ENCODE measurements at places on chromosomes 11 and 22.

GRCh38 chr11:13713982-13714381 lies 45.5 kb downstream of the FAR1 start:
- no peak for DNase-seq

DNA sequence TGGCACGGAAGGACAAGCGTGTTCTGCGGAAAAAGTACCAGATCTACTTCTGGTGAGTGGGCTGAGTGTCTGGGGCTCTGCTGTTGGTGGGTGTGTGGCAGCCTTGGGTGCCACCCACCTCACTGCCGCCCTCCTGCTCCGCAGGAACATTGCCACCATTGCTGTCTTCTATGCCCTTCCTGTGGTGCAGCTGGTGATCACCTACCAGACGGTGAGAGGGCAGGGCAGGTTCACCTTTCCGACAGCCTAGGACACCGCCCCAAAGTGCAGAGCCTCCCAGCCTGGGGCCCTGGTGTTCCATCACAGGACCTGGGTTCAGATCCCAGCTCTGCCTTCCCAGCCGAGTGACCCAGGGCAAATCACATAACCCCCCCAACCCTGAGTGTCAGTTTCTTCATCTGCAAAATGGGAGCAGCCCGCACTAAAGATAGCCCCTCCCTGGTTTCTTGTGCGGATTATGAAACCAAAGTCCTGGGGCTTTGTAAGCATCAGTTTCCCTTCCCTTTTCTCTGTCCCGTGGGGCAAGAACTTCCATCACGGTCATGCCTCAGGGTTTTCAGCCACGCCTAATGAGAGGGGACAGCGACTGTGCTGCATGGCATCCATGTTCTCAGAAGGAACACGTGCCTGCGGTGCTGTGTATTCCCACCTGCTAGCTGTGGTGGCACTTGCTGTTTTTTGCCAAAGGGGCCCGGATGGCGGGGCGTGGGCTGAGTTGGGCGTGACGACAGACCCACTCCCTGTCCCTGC lies 9.8 kb upstream of the TAGLN start:
- DNase-seq, result no peak

DNA sequence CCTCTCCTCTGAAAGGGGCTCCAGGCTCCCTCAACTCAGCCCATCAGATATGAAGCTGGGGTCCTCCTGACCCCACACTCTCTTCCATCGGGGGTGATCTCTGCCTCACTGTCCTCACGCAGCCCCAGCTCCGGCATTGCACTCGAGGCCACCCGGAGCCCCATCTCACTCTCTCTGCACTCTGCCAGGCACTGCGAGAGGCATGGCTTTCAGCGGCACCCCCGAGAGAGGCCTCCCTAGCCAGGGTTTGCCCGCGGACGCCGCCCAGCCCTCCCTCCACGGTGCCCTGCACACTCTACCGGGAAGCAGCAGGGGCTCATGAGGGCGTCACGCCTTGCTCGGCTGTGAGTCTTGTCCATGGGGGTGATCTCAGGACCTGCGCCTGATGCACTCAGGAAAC lies 436.2 kb downstream of the BRD1 start:
- no peak for DNase-seq

DNA sequence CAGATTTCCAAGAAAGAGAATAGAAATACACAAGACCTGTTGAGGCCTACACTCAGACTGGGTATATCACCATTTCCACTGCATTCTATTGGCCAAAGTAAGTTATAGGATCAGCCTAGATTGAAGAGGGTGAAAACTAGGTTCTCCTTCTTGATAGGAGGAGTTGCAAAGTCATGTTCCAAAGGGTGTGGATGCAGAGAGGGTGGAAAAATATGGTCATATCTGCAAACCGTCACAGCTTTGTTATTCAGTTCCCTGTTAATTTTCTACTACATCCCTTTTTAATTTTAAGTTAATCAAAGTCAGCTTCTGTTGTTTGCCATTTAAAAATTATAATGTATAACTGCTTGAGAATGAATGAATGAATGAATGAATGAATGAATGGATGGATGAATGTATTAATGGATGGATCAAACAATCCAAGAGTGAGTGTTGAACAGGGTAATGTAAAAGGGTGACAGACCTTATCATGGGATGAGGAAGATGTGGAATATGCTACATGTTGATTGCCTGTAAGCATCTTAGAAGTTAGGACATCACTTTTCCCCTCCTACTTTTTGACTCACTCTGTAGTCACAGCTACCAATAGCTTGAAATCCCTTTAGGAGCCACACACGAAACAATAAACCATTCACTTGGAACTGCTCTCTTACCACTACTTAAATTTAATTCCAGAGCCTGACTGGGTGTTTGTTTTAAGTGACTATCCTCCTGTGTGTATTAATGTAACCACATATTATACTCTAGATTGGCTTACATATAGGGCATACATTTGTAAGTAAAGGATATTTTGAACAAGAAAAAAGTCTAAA lies 121.5 kb downstream of the CCDC34 start:
- DNase-seq, result peak; percentile 97

DNA sequence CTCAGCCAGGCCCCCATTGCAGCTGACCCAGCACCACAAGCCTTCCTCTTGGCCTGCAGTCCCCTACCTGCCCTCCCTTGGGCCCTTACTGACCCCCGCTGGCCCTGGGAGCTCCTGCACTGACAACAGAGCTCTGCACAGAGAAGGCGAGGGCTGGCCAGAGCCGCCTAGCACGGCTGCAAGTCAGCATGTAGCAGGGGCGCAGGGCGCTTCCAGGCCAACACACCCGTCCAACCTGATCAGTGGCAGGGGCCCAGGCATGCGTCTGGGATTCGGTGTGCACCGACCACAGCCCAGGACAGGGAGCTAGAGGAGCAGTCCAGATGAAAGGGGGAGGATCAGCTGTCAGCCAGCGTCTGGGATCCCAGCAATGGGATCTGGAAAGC lies 7.6 kb downstream of the WNT7B start:
- DNase-seq, result peak; percentile 50

DNA sequence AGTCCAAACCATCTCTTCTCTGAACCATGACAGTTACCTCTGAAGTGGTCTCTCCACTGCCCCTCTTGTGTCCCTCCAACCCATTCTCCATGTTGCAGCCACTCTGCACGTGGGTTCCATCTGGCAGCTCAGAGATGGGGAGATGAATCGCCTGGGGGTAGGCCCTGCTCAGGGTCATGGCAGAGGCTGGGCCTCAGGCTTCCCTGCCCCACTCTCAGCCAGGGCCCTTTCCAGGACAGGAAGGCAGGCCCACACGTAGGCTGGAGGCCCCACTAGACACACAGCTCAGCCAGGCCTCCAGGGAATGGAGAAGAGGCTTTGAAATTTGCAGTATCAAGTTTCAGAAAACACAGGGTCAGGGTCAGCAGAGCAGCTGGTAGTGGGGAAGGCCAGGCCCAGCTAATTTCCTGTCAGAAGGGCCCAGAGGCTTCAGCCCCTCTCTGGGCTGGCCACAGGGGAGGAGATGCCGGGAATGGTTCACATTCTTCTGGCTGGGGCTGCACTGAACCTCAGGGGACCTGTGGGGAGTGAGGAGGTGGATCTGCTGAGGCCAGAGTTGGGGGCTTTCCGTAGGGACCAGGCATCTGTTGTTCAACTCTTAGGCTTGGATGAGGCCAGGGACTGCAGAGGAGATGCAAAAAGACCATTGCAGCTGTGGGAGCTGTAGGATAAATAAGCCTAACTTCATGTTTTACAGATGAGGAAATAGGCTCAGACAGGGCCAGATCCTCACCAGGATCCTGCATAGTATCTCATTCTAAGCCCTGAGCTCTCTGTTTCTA lies 101.6 kb downstream of the SWAP70 start:
- peak; percentile 99 for DNase-seq

DNA sequence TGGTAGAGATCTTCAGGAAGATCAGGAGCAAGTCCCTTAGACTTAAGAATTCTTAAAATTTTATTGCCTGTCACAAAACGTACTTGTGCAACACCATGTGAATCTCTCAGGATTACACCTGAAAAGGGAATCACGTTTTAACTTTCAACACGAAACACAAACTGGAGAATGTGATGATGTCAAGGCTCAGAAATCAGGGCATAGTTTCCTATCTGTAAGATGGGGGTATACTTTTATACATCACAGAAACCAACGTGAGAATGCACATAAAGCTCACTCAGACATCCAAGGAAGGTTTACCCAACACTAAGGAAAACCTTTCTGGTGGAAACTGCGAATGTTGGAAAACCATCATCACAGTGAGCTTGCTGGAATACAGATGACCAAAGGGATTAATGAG lies 2.0 kb downstream of the RPS13 start:
- DNase-seq, result no peak

DNA sequence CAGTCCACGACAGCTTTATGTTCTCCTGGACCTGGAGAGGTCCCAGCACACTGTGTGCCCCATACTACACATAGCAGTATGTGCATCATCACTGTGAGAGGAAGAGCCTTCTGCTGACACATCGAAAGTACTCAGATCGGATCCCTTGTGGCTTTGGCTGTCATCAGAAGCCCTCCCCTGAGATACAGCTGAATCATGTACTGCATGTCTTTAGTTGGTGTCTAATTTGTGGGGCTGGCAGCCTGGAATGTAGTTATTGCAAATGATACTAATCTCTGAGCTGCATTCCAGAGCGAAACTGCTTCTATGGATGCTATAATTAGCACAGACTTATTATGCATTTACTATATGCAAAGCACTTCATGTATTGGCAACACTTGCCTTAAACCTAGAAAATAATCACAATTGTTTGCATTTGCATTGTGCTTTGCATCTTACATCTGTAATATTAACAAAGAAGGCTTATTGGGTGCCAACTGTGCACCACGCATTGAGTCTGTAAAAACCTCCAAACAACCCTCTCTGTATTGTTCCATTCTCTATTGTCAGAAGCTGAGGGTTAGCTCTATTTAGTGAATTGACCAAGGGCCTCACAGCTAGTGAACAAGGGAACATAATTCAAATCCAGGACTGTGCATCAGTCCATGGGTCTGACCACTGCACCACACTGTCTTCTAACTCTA lies 89.2 kb upstream of the CRTAM start:
- peak; percentile 97 for DNase-seq

- DNase-seq, result no peak
Observed at GRCh38 chr11:59891781-59892181, 13.2 kb downstream of the OOSP3 start.

DNA sequence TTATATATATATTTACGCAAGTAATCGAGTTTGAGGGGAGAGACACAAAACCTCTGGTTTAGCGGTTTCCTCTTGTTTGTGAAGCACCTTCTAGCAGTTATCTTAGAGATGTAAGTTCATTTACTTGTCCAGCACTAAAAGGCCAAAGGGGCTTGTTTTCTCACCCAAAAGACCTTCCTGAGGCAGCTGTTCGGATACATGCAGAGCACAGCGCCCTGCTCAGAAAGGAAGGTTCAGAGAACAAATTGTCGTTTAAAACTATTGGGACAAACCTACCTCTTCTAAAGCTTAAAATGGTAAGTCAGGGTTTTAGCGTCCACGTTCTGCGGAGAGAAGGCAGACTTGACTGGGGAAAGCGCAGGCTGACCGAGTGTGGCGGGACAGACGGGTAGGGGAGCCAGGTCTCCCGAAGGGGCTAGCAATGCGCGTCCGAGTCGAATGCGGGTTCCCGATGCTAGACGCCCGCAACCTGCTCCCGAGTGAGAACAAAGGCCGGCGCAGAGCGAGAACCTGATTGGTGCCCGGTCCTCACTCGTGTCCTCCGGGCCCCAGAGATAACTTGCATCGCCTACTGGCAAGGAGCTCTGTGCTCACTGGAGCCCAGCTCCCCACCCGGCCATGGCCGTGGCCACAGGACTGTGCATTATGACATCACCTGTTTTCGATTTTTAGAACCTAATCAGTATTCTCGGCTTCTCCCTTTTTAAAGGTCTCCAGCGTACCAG lies 1.0 kb upstream of the SESN3 start:
- DNase-seq, result peak; percentile 37

DNA sequence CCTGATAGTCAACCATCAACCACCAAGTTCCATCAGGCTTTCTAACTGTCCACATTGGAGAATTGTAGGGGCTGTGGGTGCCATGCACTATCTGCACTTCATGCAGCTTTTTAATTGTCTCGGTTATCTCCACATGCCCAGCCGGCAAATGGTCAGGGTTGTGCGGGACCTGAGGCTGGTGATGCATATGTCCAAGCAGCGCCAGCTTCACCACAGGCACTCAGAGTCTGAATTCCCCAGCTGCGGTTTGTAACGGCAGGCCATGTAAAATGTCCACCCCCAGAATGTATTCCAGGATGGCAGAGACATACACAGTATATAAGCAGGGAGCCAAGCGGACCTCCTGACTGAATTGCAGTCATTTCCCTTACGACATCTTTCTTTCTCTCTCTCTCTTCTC lies 435.6 kb downstream of the DYNC2H1 start:
- DNase-seq, result no peak

GRCh38 chr11:92554688-92555087 lies 330.1 kb downstream of the FAT3 start:
- DNase-seq, result no peak

- no peak for DNase-seq
Observed at GRCh38 chr22:50140615-50141014, 29.9 kb upstream of the PANX2 start.

DNA sequence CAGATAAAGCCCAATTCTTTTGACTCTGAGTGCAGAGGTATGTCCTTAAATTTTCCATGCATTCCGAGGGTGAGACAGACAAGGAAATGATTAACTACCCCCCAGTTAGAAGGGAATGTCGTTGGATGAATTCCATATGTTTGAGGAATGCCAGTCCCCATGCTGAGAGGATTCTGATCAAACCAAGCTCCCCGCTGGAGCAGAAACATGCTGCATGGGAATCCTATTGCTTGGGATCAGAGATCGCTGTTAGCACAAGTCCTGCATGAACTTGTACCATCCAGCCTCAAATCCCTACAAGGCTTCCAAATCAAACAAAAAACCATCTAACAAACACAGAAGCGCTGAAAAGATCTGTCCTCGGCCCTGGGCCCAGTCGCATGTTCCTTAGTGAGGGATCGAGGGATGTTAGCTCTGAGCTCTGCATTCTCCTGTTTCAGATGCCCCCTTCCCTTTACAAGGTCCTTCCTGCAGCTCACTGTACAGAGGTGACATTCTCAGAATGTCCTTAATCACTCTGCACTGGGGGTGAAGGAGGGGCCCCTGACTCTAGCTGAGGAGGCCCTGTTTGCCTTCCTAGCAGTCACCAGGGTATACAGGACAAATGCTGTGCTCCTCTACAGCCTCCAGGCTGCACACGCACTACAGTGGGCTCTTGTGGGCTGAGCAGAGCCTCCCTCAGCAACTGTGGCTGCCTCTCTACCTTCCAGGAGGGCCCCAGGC lies 353.4 kb downstream of the TENM4 start:
- DNase-seq, result peak; percentile 99

GRCh38 chr11:83031127-83031526 lies 40.6 kb downstream of the RAB30 start:
- DNase-seq, result no peak

GRCh38 chr11:18730020-18730419 lies 4.0 kb upstream of the IGSF22 start:
- no peak for DNase-seq

GRCh38 chr11:127994736-127995135 lies 592.6 kb downstream of the ETS1 start:
- peak; percentile 89 for DNase-seq

- no peak for DNase-seq
Observed at GRCh38 chr11:45024316-45024715, 73.6 kb upstream of the TP53I11 start.

Data from fibroblast of upper back skin (primary cell).